K562 (cell line): ENCODE measurements at places on chromosomes 12 and 14. TPM values are rescaled to one million over a fixed set of nuclear protein-coding genes. Genes with fewer than 3 reads are reported as not detected.

- no peak for DNase-seq
Measured at GRCh38 chr14:105962532-105962931, 436.1 kb downstream of the TMEM121 start.

The ARHGEF25 gene
- 16.0 and 17.3 TPM in 2 replicates for polyA plus RNA-seq

DNA sequence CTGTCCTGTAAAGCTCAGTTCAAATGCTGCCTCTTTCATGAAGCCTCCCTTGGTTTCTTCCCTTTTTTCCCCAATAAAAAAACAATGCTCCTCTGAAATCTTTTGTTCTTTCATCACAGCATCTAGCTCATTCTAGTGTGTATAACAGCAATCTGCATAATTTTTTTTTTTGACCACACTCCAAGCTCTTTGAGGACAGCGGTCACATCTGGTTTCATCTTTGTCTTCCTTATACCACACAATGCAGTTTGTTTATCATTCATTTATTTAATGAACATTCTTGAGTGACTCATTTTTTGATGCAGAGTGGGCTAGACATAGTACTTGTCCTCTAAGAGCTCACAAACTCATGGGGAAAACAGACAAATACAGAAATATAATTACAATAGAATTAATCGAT is 7.3 kb downstream of the GNG2 start:
- no peak for DNase-seq

DNA sequence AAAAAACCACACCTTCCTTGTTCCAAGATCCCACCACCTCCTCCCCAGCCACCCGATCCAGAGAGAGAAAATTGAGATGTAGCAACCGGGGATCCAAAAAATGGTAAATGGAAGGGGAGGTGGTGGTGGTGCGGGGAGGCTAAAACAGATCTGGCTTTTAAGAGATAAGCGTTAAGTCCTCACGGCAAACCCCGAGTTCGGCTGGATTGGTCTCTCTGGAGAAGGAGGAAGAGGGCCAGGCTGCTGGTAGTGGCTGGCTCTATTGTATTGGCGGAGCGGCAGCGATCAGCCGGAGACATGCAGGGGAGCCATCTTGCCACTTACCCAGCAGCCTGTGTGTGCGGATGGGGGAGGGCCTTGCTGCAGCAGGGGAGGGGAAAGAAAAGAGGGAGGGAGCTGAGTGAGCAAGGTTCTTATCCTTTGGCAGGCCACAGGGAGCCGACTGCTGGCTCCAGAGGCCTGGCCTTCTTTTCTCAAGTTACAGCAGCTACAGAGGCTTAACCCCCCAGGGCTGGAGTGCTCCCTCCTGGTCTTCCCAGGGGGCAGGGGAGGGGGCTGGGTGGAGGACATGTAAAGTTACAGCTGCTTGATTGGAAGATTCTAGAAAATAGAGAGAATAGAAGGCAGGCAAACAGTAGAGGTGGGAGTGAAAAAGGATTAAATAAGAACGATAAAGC is 14.1 kb upstream of the CDH24 start:
- DNase-seq, result peak; percentile 80

The CMKLR1 gene
- 0.12 and 0.36 TPM in 2 replicates for polyA plus RNA-seq

DNA sequence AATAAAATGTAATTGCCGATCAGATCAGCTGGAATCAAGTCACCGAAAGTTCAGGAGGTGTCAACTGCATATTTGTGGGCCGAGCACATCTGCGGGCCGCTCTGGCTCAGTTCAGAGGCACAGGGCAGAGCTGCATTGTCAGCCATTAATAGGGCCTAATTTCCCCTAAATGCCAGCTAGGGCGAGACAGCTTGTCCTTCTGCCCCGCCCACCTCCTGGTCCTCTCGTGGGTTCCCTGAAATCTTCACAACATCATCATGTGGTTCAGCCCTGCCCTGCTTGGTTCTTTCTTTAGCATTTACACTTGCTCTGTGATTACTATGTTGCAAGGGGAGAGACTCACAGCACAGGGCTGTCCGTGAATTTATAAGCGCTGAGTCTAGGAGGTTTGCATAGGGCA is 148.9 kb downstream of the CHST11 start:
- no peak for DNase-seq

DNA sequence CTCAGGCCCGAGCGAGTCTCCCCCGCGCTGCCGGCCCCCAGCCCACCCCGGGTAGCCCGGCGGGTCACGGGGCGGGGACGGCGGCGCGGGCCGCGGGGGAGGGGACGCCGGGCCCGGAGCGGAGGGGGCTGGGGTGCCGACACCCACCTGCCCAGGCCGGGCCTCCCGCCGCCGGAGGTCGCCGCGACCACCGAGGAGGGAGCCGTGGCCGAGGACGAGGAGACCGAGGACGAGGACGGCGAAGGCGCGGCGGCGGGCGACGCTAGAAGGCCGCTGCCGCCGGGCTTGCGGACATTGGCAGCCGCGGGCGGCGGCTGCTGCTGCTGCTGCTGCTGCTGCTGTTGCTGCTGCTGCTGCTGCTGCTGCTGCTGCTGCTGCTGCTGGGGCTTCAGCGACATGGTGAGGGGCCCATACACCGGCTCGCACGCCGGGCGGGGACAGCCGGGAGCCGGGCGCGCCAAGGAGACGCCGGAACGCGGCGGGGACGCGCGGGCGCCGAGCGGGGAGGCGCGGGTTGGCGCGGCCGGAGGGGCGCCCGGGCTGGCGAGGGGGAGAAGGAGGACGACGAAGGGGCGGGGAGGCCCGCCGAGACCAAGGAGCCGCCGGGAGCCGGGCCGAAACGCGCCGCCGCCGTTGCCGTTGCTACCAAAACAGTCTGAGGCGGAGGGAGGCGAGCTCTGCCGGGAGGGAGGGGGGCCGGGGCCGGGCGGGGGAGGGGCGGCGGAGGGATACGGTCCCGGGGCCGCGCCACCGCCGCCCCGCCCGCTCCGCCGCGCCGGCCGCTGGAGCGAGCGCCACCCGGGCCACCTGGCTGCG is at the start of gene ATXN2:
ATXN2 (minus strand) TSS at position 679 of the 816 bp plus-strand sequence; CDS start at position 398, 281 bp downstream.
- DNase-seq, result peak; percentile 90

The DDN gene
- polyA plus RNA-seq, result 2.2 and 2.4 TPM in 2 replicates

GRCh38 chr12:6171409-6172015 is 28.7 kb upstream of the CD9 start:
- peak; percentile 57 for DNase-seq

The TPPP2 gene
- polyA plus RNA-seq, result not detected in 2 replicates

GRCh38 chr12:69886715-69887114 is 61.7 kb downstream of the MYRFL start:
- no peak for DNase-seq

The CLEC2D gene
- polyA plus RNA-seq, result 2.0 and 3.7 TPM in 2 replicates

DNA sequence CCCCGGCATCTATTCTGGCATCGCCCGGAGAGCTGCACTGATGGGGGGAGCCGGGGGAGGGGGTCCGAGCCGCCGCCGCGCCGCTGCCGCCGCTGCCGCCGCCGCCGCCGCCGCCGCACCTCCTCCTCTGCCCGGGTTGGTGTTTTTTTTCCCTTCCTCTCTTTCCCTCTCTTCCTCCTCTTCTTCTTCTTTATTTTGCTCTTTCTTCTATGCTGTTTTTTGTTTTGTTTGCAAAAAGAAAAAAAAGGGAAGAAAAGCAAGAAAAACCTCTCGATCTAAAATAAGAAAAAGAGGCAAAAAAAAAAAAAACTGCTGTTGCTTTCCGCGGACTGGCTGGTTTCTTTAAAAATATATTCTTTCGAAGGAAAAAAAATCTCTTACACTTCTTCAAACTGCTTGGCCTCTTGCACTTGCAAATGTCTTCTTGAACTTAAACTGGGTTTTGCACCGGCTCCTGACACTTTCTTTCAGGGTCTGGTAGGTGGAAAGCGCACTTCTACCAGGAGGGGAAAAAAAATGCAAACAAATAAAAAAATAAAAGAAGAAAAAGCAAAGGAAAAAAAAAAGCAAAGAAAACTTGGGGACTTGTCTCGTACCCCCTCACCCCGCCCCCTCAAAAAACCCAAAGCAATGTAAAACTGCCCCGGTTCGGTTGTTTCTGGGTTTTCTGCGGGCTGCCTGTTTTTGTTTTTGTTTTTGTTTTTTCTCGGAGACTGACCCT is 616 bp downstream of the BCL11B start:
- no peak for DNase-seq

The GPATCH2L gene
- 15.2 and 17.7 TPM in 2 replicates for polyA plus RNA-seq

GRCh38 chr14:70005281-70005805 is 126.1 kb downstream of the SMOC1 start:
- no peak for DNase-seq

The ASCL1 gene
- polyA plus RNA-seq, result 0.09 and 0.15 TPM in 2 replicates

The INSM2 gene
- polyA plus RNA-seq, result not detected in 2 replicates

DNA sequence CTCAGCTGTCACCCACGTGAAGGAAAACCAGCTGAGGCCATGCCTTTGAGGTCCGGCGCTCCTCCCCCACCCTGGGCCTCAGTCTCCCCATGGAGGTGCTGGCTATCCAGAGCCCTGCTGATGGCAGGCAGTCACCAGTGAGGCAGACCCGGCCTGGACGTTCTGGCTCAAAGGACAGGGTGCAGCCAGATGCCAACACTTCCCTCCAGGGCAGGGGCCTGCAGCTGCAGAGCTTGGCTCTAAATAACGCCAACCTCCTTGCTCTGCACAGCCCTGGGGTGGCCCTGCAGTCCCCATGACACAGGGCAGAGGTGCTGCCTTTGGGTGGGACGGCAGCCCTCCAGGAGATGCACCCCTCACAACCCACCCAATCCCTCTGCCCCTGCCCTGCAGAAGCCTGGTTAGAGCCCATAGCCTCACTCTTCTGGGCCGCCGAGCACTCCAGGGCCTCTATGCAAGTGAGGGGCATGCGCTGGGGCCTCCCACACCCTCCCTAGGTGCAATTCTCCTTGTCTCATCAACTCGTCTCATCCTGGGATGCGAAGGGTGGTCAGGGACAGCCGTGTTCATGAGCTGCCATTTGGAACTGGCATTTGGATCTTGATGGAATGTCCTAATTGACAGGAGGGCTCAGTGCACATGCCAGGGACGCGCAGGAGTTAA is 30.4 kb downstream of the CCDC85C start:
- DNase-seq, result no peak

DNA sequence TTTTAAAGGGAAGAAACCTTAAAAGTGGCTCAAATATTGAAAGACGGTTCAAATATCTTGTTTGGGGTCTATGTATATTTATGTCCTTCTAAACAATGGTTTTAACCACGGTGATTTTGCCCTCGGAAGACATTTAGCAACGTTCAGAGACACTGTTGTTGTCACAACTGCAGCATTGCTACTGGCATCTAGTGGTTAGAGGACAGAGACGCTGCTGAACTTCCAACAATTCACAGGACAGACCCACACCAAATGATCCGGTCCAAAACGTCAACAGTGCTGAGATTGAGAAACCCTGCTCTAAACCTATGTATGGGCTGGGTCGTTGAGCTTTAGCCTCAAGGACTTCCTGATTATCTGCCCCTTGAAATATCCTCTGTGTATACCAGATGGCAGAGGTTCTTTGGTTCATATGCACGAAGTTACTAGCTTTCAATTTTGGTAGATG is 1.7 kb downstream of the ANGEL1 start:
- DNase-seq, result no peak

The HSPB8 gene
- not detected in 2 replicates for polyA plus RNA-seq

DNA sequence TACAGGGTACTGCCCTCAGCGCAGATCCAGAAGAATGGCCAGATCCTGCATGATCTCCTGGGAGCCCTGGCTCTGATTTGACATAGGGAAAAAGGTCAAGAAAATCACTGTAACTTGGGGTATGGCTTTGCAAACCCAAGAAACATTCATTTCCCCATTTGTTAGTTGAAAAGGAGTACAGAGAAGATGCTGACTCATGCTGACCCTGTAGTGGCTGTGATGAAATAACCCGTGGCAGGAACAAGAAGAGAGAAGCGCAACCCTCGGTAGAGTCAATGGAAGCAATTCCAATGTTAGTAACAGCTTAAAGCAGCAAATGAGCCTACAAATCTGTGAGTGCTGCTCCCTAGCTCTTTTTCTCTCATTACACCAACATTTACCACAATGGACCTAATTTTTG is 281.6 kb upstream of the NPAS3 start:
- DNase-seq, result no peak

The CSRP2 gene
- polyA plus RNA-seq, result 2.3 and 3.4 TPM in 2 replicates

The PTCSC3 gene
- polyA plus RNA-seq, result not detected in 2 replicates

DNA sequence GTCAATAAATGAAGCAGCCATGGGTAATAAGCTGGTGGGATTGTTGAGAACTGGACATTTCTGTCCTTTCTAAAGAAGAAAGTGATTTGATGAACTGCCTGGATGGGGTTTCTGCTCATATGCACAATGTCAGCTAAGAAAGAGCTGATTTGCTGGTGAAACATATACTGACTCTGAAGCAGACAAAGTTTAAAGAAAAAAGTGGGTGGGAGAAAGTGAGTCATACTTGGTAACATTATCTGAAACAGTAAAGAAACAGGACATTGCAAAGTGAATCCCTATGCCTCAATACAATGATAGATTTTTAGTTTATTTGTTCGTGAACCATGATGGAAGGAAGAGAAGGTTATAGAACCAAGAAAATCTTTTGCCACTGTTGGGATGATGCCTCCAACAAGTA is 95.6 kb upstream of the DNM1L start:
- no peak for DNase-seq

GRCh38 chr14:104863923-104864266 is 1.2 kb upstream of the CEP170B start:
- DNase-seq, result no peak

DNA sequence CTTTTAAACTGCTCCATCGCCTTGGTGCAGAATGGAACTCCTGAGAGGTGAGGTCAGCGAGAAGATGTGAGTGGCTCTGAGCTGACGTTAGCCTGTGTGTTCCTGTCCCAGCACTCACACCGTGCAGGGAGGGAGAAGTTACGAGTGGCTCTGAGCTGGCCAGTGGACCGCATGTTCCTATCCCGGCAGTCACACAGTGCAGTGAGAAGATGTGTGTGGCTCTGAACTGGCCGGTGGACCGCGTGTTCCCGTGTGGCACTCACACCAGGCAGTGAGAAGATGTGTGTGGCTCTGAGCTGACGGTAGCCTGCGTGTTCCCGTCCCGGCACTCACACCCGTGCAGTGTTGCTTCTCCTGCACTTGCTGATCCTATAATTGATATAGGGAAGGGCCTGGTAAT is 59.9 kb downstream of the VCPKMT start:
- DNase-seq, result no peak

DNA sequence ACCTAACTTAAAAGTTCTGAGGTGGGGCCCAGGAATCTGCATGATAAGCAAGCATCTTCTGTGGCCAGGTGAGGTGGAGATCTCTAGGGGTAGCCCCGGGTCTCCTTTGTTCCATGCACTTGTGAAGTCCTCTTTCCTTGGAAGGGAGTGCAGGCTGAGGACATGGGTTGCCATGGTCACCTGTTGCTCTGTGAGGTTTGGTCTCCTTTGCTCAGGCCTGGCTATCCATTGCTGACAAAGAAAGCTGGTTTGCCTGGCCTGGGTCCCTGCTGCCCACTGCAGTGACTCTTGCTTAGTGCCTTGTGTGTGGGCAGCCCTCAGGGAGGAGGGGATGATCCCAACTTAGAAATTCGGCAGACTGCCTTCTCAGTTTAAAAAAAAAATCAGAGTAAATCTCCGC is 11.1 kb downstream of the NRXN3 start:
- no peak for DNase-seq

The FSCB gene
- polyA plus RNA-seq, result not detected in 2 replicates
